ENCODE measurements at places on chromosomes 3 and 15. TPM values are rescaled to one million over a fixed set of nuclear protein-coding genes. Genes with fewer than 3 reads are reported as not detected.
A peak's percentile ranks its signal among the peaks of the same experiment; 100 is the strongest.

Gene CYP1A1
- total RNA-seq: 1.1 TPM

Gene CCDC13
- 23.3 TPM for total RNA-seq

Gene A4GNT
- not detected for total RNA-seq

DNA sequence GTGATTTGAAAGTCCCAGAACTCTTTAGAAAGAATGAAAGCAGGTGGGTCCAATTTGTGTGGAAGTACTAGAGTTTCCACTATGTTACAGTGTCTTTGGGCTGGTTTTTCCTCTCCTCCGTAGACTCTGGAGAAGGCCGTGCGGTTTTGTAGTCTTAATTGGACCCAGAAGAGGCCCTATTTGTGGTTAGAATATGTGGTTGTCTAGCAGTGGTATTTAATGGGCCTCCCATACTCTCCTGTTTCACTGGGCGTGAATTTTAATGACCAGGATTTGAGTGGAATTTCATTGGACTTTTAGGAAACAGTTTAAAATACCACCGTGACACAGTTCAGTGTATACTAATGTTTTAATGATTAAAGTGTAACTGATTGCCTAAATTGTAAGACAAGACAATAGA, 182.3 kb downstream of the BBX start:
- H3K36me3 ChIP-seq: no peaks in the 10 kb centered on the region
- DNase-seq: no peak
- no peak overlapping the region for H3K27ac ChIP-seq
- no peak overlapping the region for H3K4me3 ChIP-seq

- DNase-seq: peak; percentile 51
- peak overlapping the region; percentile 79 for H3K27ac ChIP-seq
- no peaks in the 10 kb centered on the region for H3K27me3 ChIP-seq
- H3K4me1 ChIP-seq: peaks cover 22% of the 10 kb centered on the region
- no peaks in the 10 kb centered on the region for H3K36me3 ChIP-seq
These were observed 101.7 kb upstream of the TPM1 start for GRCh38 chr15:62940755-62941361.

- no peak overlapping the region for H3K27ac ChIP-seq
- no peak overlapping the region for H3K4me3 ChIP-seq
- no peak for DNase-seq
- H3K27me3 ChIP-seq: peaks cover 59% of the 10 kb centered on the region
- no peaks in the 10 kb centered on the region for H3K36me3 ChIP-seq
These were observed 3.2 kb upstream of the ACAN start for GRCh38 chr15:88800026-88800425.

DNA sequence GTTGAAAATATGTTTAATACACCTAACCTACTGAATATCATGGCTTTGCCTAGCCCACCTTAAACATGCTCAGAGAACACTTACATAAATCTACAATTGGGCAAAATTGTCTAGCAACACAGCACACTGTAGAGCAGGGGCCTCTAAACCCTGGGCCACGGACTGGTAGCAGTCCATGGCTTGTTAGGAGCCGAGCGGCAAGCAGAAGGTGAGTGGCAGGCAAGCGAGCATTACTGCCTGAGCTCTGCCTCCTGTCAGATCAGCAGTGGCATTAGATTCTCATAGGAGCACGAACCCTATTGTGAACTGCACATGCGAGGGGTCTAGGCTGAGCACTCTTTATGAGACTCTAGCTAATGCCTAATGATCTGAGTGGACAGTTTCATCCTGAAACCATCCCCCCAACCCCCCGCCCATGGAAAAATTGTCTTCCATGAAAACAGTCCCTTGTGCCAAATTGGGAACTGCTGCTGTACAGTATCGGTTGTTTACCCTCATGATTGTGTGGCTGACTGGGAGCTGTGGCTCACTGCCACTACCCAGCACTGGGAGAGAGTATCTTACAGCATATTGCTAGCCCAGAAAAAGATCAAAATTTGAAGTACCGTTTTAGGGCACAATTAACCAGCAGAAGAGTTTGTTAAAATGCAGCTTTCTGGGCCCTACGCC, 26.1 kb downstream of the CMSS1 start:
- H3K27me3 ChIP-seq: no peaks in the 10 kb centered on the region
- peaks cover 13% of the 10 kb centered on the region for H3K4me1 ChIP-seq
- H3K36me3 ChIP-seq: no peaks in the 10 kb centered on the region
- no peak overlapping the region for H3K4me3 ChIP-seq
- no peak for DNase-seq

- H3K27me3 ChIP-seq: no peaks in the 10 kb centered on the region
- H3K4me1 ChIP-seq: no peaks in the 10 kb centered on the region
- no peak overlapping the region for H3K4me3 ChIP-seq
- no peak overlapping the region for H3K27ac ChIP-seq
- H3K36me3 ChIP-seq: no peaks in the 10 kb centered on the region
- DNase-seq: no peak
These were observed 54.0 kb upstream of the TMEM108 start for GRCh38 chr3:132984181-132984580.

DNA sequence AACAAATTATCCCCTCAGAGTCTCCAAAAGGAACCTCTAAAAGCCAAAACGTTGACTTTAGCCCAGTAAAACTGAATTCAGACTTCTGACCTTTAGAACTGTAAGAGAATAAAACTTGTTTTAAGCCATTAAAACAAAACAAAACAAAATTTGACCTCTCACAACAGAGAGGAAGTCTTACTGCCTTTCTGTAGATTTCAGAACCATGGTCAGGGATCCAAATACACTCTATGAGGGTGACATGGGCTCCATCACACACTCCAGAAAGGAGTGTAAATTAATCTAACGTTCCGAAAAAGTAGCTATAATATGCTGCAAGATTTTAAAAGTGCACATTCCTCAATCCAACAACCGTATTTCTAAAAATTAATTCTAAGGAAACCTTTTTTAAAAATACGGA, 19.2 kb upstream of the RPL14 start:
- no peak for DNase-seq
- H3K4me1 ChIP-seq: no peaks in the 10 kb centered on the region
- H3K27ac ChIP-seq: no peak overlapping the region
- no peak overlapping the region for H3K4me3 ChIP-seq
- H3K27me3 ChIP-seq: no peaks in the 10 kb centered on the region

DNA sequence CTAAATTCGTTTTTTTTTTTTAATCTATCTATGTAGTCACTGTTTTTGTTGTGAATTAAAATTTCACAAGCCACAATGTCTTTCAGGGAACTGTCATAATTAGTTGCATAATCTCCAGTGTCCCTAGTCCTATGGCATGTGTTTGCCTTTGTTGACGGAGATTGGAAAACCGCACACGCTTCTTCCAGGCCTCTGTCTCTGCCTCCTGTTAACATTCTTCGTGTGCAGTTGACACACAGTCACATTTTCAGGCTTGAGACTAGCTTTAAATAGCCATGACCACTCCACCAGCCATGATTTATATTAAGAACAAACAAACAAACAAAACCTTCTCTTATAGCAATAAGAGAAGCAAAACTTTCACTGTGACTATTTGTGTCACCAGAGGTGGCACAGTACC, 139.8 kb downstream of the DUT start:
- H3K27me3 ChIP-seq: no peaks in the 10 kb centered on the region
- DNase-seq: no peak
- H3K27ac ChIP-seq: no peak overlapping the region
- no peaks in the 10 kb centered on the region for H3K36me3 ChIP-seq
- no peaks in the 10 kb centered on the region for H3K4me1 ChIP-seq
- no peak overlapping the region for H3K4me3 ChIP-seq

DNA sequence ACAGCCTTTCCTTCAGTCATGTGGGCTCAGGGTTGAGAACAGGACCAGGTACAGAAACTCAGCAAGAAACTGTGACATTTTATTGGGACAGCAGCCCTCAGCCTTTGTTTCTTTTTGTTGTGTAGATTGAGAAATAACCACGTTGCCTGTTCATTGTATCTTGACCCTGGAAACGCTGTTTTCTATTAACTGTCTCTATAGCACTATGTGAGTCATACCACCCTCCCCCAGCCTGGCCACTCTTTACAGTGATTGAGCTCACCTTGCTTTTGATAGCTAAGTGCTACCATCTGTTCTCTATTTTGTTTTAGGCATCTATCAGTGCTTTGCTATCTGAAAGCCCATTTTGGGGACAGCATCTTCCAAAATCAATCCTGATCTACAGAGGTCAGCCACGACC, 127.9 kb downstream of the CD47 start:
- no peak overlapping the region for H3K4me3 ChIP-seq
- DNase-seq: no peak
- no peak overlapping the region for H3K27ac ChIP-seq
- H3K4me1 ChIP-seq: peaks cover 4% of the 10 kb centered on the region
- H3K27me3 ChIP-seq: no peaks in the 10 kb centered on the region

GRCh38 chr15:73341886-73342600, 26.7 kb downstream of the HCN4 start:
- H3K27ac ChIP-seq: no peak overlapping the region
- H3K36me3 ChIP-seq: no peaks in the 10 kb centered on the region
- no peak for DNase-seq
- no peak overlapping the region for H3K4me3 ChIP-seq
- peaks cover 8% of the 10 kb centered on the region for H3K27me3 ChIP-seq
- no peaks in the 10 kb centered on the region for H3K4me1 ChIP-seq

DNA sequence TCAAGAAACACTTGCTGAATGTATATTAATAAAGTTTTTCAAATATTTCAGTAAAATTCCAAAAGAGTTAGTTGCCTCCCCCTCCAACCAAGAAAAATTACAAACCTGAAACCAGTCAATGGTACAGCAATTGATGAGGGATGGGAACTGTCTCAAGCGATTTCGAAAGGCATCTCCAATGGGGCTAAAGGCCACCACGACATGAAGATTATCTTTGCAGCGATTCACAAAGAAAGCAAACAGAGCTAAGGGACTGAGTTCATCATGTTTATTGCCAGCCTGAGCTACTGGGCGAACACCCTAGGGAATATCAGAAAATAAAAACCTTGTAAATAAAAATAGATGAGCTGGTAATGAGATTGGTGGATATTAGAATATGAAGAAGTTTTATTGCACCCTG, 99.3 kb upstream of the ASB14 start:
- H3K36me3 ChIP-seq: no peaks in the 10 kb centered on the region
- no peak overlapping the region for H3K4me3 ChIP-seq
- H3K27ac ChIP-seq: no peak overlapping the region
- DNase-seq: no peak
- H3K4me1 ChIP-seq: no peaks in the 10 kb centered on the region

GRCh38 chr3:141093397-141093796, 42.2 kb downstream of the SPSB4 start:
- H3K4me3 ChIP-seq: no peak overlapping the region
- no peak overlapping the region for H3K27ac ChIP-seq
- H3K36me3 ChIP-seq: no peaks in the 10 kb centered on the region

All from transverse colon (tissue), 4 donors.